ENCODE measurements at places on chromosomes 1 and 21.

- DNase-seq: no peak
Measured at GRCh38 chr1:87457408-87457807, 128.7 kb downstream of the LMO4 start.

DNA sequence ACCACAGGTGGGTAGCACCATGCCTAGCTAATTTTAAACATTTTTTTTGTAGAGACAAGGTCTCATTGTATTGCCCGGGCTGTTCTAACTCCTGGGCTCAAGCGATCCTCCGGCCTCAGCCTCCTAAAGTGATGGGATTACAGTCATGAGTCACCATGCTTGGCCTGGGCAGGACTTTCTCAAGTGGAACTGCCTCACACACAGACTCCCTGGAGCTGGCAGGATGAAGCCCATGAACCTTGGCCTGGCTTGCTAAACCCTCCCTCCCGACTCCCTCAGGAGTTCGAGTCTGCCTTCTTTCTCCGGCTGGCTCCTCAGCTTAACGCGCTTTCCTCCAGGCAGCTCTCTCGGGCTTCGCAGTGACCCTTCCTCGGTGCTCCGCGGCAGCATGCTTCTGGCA lies 7.7 kb upstream of the ECE1 start:
- DNase-seq: no peak

GRCh38 chr1:27342391-27342777 lies 562 bp downstream of the SYTL1 start:
- DNase-seq: no peak

- DNase-seq: no peak
Measured at GRCh38 chr1:153578936-153579335, 13.3 kb upstream of the S100A2 start.

DNA sequence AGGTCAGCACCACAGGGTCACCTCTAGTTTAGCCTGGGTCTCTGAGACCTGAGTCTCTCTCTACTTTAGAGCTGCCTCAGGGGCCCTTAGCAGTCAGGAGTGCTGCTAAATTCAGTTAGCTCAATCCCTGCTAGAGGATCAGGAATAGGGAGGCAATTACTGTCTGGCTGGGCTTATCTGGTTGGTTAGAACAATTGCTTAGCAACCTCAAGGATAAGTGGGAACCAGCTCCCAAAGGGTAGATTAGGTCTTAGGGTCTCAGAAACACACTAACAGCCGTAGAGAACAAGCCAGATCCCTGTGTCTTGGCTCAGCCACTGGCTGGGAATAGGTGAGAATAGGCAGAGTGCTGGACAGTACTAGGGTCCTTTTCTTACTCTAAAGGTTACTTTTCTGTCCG lies 7.7 kb downstream of the PM20D1 start:
- DNase-seq: no peak

DNA sequence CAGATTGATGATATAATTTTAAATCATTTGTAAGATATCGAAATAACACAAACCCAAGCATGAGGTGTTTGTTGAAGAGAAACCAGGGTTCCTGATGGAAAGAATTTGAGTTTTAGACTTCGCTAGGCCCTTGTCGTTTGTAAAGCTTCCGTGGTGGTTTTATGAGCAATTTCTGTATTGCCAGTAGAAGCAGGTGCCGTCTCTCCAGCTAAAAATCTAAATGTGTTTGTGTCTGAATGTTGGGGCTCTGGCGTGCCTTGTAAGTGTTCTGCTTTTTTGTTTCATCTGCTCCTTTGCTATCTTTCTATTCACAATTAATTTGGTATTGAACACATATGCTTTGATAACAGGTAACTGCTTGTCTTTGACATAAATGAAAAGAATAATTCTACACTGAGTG lies 27.5 kb downstream of the CHRM3 start:
- no peak for DNase-seq

GRCh38 chr1:27885621-27886352 lies 13.4 kb downstream of the THEMIS2 start:
- DNase-seq: no peak

DNA sequence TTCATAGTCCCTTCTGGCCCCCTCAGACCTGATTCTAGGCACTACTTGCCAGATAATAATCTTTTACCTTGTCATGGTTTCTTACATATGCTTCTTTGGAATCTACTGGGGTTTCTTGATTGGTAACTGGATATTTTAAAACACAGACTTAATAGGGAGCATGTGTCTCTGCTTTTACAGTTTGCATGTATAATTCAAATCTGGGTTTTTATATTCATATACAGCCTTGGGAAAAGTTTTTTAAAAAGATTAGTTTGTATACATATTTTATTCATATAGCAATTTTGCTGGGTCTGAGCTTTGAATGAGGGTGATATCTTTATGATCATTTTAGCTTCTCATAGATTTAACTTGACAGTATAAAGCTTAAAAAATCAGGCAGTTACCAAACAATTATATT lies 21.1 kb upstream of the CD1D start:
- no peak for DNase-seq

DNA sequence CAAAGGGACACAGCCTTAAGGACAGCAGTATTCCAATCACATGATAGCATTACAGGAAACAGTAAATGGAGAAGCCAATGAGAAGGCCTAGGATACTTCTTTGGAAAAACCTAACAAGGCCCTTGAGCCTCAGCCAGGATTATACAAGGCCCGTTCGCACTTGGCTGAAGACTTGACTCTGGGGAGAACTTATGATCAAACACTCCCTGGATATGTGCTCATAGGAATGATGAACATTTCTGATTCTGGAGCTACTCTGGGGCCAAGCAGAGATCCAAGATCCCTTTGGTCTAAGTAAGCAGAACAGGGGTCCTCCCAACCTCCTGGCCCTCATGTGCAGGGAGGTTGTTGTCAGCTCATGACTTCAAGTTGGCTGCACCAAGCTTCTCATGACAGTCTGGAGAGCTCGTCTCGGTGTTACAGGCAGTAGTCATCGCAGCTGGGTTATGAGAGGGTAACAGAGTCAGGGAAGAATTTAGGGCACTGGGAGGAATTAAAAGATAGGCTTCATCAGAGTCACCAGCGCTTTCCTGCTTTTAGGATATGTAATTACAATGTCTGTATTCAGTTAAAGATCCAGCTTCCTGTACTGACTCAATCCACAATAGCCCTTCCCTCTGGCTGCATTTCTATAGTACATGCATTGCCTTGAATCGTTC lies 92.5 kb upstream of the IRF2BP2 start:
- no peak for DNase-seq

DNA sequence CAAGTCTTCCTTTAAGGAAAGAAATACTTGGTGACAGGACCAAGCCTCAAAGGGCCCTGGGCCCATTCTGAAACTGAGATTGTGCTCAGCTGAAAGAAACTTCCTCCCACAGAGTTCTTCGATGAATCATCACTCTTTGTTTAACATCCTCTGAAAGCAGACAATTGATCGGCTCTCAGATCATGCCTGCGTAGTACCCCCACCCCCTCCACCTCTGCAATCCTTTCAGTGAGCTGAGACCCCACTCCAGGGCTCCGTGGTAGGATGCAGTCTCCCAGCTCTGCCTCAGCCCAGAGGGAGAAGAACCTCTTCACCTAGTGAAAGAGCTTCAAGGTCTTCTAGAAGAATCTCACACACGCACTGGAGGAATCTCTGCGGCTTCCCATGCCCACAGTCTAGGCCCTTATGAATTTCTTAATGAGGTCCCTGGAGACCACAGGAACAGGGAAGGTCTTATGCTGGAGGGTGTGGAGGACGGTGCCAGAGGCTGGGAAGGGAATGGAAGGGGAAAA lies 104.9 kb upstream of the SOD1 start:
- DNase-seq: no peak

DNA sequence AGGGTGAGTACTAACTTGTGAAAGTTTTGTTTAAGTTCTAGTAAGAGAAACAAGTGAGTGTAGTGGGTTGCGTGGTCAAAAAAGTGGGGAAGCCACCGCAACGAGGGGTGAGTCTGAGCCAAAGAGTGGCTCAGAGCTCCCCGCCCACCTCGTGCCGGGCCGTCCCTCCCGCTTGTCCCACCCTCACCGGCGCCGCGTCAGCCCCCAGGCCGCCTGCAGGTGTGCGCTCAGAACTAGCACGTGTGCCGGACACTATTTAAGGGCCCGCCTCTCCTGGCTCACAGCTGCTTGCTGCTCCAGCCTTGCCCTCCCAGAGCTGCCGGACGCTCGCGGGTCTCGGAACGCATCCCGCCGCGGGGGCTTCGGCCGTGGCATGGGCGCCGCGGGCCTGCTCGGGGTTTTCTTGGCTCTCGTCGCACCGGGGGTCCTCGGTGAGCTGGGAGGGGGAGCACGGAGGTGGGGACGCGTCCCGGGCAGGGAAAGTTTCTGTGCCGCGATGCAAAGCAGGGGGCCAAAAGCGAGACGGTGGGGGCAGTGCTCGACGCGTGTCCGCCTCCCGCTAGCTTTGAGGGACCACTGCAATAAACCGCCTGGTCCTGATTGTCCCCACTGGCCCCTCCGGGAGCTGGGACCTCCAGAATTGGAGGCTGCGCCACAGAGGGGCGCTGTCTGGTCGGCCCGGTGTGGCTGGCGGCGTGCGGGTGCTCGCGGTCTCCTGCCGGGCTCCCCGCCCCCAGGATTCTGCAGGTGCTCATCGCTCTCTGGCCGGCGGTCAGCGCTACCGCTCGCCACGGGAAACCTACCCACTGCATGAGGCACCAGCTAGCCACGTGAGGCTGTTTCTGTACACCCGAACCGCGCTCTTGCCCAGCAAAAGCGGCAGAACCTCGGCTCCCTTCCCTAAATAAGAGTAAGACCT lies at the start of gene CR2:
TSS of gene CR2 (plus strand) at position 283 of the 919 bp plus-strand sequence. CDS start at position 374, 91 bp downstream.
- no peak for DNase-seq

GRCh38 chr1:106721790-106722189 lies 334.7 kb upstream of the PRMT6 start:
- no peak for DNase-seq
